Spinal cord (tissue), 10 donors: ENCODE measurements at places on chromosomes 2 and 18. TPM values are rescaled to one million over a fixed set of nuclear protein-coding genes. Genes with fewer than 3 reads are reported as not detected.

DNA sequence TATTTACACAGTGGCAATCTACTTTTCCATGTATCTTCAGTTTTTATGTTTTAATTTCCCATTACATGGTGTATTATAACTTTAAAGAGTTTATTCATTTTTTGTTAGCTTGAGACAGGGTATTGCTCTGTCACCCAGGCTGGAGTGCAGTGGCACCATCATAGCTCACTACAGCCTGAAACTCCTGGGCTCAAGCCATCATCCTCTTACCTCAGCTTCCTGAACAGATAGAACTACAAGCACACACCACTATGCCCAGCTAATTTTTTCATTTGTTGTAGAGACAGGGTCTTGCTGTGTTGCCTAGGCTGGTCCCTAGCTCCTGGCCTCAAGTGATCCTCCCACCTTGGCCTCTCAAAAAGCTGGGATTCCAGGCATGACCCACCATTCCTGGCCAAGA is 66.8 kb downstream of the COA5 start:
- DNase-seq = no peak

DNA sequence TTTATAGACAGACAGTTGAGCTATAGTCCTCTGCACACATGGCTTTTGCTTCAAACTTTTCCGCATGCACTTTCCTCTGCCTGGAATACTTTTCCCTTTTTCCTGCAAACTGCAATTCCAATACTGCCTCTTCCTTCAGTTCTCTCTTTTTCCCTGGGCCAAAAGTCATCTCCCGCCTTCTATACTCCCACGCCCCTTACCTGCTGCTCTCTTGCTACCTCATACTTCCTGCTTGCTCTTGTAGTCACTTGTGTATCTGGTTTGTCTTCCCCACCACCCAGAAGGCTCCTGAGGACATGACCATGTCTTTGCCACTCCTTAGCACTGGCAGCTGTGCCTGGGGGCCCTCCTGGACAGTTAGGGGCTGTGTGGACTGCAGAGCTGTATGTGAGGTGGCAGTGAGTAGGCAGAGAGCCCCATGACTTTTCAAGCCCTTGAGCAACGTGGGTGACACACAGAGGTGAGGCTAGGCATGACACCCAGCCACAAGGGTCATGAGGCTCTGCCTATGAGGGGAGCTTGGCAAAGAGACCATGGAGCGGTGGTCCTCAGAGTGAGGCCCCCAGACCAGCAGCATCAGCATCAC is 23.2 kb downstream of the SPEG start:
- no peak for DNase-seq

DNA sequence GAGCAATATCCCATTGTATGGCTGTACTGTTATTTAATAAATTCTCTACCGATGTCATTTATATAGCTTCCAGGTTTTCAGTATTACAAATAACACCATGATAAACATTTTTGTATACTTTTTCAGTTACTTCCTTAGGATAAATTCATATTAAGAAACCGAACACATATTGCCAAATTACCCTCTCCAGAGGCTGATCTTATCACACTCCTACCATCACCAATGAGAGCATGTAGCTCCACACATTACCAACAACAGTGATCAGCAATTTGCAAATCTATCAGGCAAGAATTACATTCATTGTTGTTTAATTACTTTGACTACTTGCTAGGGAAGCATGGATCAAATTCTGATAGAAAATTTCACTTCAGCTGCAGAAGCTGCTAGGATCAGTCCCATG is 5.8 kb upstream of the NDUFV2 start:
- no peak for DNase-seq

GRCh38 chr2:95578539-95578938 is 13.3 kb upstream of the TRIM43 start:
- no peak for DNase-seq

GRCh38 chr2:1731963-1732768 is 12.1 kb downstream of the PXDN start:
- no peak for DNase-seq

DNA sequence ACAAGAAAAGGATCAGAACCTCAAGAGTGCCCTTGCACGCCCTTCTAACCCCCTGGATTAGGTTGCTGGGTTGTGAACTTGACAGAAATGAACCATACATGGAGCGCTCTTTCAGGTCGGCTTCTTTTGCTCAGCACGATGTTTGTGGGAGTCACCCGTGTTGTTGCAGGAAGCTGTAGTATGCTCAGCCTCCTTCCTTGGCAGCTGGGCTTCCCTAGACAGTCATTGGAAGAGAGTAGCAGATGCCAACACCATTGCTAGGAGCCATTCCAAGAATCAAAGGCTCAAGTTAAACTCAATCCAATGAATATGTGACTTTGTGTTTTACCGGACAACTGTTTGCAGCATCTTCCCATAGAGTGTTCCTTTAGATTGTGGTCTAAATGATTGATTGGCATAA is 47.0 kb downstream of the RAB12 start:
- no peak for DNase-seq

DNA sequence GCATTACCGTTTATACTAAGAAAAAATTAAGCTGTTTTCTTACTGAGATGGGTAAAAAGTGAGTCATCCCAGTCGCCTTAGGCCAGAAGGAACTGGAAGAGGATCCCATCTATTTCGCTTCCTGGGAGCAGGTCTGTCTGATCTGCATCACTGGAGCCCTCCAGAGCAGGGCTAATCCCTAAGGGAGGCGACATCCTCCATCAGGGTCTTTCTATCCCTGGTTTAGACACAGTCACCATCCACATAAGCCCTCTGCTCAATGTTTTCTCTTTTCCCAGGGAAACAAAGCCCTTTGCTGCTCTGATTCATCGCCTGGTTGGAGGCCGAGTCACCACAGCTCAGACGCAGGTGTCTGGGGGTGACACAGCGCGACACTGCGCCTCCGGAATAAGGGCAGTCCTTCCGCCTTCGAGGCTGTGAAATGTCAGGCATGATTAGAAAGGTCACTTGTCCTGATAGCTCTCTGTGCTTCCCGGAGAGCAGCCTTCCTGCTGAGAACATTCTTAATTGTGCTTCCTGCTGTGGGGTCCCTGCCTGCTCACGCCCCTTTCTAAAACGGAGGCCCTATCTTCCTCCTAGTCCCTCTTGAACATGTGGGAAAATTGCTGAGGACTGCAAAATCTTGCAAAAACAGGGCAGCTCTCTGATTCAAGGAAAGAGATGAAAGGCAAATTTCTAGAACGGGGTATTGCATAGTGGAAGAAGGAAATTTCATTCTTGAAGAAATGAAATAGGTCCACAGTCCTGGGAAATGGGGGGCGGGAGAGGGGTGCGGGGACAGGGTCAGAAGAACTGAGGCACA is 56.3 kb downstream of the MARCHF4 start:
- peak; percentile 42 for DNase-seq

SLC11A1 gene
- 1.5 TPM for polyA plus RNA-seq

IL37 gene
- polyA plus RNA-seq = not detected

ACMSD gene
- polyA plus RNA-seq = 0.40 TPM

AQP12A gene
- polyA plus RNA-seq = not detected
